ENCODE measurements at places on chromosomes 13 and 19.

DNA sequence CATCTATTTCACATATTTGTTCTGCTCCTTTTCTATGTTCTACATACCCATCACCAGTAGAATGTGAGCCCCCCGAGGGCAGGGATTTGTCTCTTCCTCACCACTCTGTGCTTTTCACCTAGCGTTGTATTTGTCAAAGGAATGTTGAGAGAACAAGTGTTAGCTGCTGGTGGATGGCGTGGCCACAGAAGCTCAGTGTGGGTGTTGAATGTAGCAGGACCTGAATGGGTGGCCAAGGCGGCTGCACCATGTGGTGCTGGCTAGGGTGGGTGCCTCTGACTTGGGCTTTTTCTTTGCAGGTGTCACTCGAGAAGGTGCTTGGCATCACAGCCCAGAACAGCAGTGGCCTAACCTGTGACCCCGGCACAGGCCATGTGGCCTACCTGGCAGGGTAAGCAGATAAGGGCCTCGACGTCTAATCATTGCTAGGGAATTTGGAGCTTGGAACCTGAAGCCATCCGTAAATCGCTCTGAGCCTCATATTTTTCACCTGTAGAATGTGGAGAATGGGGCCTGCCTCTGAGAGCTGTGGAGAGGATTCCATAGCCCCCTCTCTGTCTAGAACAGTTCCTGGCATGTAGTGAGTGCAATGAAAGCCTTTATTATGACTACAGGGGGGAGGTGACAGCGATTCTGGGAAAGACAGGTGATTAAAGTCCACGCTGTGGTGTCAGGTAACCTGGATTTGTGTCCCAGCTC is 3.9 kb downstream of the WDR62 start:
- DNase-seq, result no peak

DNA sequence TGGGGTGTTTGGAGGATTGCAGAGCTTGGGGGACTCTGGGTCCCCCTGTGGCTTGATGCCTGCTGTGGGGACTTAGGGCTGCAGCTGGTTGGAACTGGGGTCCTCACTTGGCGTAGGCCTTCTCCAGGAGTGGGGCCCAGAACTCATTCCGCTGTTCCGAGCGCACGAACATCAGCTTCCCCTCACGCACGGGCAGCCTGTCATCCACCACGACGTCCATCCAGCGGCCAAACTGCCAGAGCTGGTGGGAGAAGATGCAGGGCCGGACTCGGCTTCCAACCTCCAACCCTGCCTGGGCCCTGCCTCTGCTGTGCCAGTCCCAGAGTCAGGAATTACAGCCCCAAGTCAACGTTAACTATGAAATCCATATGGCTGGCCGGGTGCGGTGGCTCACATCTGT is 2.6 kb downstream of the CAPN12 start:
- DNase-seq, result no peak

DNA sequence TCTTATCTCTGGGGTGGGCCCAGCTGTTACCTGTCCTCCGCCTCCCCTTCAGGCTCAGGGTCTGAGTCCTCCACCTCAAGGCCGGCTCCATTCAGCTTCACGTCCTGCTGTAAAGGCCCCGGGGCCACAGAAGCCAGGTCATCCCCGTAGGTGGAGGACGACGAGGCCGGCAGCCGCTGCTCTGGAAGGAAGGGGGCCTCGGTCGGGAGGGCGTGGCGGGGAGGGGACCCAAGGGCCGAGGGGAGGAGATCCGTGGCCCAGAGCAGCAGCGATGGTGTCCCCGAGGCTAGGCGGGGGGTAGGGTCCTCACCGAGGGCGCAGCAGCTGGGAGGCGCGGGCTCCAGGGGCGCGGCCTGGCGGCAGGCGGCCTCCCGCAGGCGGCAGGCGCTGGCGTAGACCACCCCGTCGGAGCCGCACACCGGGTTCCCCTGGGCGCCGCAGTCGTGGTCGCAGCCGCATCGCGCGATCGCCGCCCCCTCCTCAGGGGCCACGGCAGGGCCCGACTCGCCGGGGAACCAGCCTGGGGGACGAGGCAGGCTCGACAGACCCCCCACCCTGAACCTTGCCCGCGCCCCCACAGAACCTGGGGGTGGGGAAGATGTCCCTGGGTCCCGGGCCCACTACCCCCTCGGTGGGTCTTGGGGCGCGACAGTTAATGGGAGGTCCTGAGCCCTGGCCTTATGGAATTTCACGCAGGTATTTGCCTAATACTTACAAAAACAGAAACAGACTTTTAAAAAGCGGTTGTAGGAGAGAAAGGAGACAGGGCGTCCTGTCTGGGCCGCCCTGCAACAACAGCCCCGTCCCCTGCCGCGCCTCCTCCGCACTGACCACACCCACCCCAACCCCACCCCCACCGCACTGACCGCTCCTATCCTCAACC is 7.6 kb downstream of the F2RL3 start:
- peak; percentile 69 for DNase-seq

DNA sequence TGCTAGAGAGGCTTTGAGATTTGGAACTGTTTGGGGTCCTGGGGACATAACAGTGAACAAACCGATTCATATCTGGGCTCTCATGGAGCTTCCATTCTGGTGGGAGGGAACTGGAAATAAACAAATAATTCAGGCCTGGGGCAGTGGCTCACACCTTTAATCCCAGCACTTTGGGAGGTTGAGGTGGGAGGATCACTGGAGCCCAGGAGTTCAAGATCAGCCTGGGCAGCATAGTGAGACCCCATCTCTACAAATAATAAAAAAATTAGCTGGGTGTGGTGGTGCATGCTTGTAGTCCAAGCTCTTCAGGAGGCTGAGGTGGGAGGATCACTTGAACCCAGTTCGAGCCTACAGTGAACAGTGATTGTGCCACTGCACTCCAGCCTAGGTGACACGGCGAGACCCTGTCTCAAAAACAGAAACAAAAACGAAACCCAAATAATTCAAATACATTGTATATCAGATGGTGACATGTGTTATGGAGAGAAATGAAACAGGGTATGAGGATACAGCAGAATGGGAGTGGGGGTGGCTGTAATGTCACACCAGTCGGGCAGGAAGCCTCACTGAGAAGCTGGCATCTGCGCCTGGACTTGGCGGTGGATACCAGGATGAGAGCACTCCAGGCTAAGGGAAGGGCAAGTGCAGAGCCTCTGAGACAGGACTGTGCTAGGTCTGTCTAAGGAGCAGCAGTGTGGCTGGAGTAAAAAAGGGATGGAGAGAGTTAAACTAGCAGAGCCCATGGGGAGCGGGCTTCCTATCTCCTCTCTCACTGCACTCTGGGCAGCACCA is 131.1 kb upstream of the ZNF536 start:
- no peak for DNase-seq

- DNase-seq, result peak; percentile 56
Measured at GRCh38 chr19:39223703-39224279, 19.7 kb upstream of the SYCN start.

- DNase-seq, result no peak
Measured at GRCh38 chr19:39951065-39951650, 16.7 kb upstream of the FCGBP start.

DNA sequence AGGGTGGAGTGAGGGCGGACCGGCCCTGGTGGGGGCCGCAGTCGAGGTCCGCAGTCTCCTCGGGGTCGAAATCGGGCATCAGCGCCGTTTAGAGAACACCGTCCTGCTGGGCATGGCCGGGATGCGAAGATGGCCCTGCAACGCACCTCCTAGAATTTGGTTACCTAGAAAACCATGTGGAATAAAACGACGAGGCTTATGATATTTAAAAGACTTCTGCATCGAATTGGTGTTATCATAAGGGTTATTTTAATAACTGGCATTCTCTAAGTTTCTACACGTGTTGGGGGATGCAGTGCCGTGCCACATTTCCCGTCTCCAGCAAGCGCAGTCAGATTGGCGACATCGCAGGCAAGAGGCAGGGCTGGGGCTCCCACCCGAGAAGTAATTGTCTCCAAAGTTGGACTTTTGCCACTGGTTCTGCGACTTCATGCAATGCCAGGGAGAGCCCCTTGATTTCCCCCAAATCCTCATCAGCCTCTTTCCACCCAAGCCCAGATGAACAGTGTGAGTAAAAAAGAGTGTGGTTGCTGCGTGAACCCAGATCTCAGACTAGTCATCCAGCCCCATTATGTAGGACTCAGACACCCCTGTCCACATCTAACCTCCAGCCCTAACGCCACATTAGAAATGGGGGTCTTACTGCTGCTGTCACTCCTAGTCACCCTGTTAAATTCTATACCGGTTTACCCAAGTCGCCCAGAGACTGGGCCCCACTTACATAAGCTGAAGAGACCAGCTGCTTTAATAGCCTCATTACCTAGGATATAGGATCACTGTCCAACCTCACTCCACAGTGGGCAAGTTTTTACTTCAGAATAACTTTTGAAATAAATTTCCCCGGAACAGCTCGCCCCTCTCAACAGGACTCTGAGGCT is 571 bp upstream of the DHRS12 start:
- DNase-seq, result no peak

GRCh38 chr19:805166-805551 is 7.9 kb downstream of the PTBP1 start:
- no peak for DNase-seq

- DNase-seq, result no peak
Measured at GRCh38 chr13:98650396-98651107, 73.6 kb upstream of the STK24 start.

- DNase-seq, result peak; percentile 52
Measured at GRCh38 chr19:18657590-18658365, 20.9 kb downstream of the KLHL26 start.

DNA sequence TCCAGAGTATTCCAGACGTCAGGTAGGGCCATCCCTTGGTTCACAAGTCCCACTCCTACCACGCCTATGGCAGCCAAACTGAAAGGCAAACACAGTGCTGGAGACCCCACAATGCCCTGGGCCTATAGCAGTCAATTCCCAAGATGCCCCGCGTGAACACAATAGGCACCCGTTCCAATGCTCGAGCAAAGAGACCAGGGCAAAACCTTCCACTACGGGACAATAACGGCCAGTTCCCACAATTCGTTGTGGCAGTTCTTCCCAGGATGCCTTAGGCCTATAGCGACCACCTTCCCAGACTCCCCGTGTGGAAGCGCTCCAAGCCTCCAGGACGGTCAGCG is 538 bp downstream of the ZNF428 start:
- no peak for DNase-seq

GRCh38 chr13:108813587-108814170 is 184.3 kb downstream of the MYO16 start:
- DNase-seq, result no peak

DNA sequence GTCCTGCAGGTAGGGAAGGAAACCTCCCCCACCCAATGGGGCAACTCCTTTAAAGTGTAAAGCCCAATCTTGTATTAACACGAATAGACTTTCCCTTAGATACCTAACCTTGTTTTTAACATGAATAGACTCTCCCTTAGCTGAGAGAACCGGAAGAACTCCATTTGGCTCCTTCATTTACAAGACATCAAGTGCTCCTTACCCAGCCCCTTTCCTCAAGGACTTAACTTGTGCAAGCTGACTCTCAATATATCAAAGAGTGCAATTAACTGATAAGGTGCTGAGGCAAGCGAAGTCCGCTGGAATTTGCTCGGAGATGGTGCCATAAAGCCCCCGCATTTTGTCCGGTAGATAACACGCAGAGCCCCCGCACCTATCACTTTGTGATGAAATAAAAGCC is 9.9 kb upstream of the ZNF90 start:
- DNase-seq, result no peak

- DNase-seq, result no peak
Measured at GRCh38 chr13:57346786-57347185, 179.8 kb downstream of the PRR20E start.

GRCh38 chr19:45187421-45188100 is 9.0 kb downstream of the BLOC1S3 start:
- peak; percentile 63 for DNase-seq

Measured in H9 (cell line).